ENCODE measurements at places on chromosomes 7 and 10.

DNA sequence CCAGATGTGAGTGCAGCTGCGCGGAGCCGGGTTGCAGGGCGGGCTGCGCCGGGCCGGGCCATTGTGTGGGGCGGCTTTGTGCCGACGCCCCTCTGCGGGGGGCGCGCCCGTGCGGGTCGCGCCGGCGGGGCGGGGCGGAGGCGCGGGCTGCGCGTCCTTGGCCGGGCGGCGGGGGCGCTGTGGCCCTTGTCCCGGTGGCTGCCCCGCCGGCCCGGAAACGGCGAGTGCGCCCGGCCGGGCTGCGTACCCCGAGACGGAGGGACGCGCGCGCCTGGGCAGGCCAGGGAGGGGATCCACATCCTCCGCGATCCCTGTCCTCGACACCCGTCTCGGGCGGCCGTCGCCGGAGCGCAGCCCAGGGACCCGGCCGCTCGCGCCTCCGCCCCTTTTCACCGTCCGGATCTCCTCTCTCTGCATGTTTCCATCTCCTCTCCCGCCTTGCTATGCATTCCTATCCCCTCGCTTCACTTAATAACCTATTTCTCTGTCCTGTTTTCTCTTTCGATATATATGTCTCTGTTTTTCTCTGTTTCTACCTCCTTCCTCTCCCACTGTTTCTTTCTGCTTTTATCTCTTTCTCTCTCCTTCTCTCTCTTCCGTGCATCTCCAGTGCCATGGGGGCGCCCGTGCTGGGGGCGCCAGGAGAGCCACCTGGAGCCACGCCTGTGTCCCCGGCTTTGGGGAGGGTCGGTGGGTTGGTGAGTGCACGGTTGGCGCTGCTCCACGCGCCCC, 765 bp downstream of the PFKFB3 start:
- DNase-seq, result no peak

DNA sequence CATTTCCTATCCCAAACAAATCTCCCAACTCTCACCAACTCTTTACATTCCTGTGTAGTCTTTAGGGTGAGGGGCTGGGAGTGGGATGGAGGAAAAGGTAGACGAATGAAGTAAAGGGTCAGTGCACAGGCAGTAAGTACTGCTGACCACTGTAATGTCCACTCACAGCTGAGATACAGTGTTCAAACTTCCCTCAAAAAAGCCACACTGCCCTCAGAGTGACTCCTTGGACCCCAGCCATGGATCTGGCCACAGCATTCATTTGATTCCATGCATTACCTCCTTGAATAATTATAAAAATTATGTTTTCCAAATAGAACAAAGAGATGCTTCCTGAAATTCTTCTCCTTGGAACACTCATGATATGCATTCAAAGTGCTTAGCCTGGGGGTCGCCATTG, 19.8 kb upstream of the HIPK2 start:
- DNase-seq, result no peak

DNA sequence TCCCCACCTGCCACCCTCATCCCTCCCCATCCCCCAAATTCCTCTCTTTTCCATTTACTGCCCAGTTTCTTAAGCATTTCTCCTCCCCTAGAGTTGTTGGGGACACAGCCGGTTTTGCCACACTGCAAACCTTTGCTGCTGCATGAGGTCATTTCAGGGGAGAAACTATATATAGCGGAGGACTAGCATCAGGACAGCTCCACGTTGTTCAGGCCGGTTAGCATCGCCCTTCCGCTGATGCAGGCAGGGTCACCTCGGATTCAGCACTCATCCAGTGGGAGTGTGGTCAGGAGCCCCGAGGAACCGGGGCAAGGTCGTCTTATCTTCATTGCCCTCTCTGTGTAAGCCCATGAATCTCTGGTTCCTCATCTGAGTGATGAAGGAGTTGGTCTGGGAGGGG, 15.6 kb downstream of the UBTD1 start:
- DNase-seq, result no peak

GRCh38 chr10:95181726-95182125, 12.3 kb upstream of the ACSM6 start:
- no peak for DNase-seq

DNA sequence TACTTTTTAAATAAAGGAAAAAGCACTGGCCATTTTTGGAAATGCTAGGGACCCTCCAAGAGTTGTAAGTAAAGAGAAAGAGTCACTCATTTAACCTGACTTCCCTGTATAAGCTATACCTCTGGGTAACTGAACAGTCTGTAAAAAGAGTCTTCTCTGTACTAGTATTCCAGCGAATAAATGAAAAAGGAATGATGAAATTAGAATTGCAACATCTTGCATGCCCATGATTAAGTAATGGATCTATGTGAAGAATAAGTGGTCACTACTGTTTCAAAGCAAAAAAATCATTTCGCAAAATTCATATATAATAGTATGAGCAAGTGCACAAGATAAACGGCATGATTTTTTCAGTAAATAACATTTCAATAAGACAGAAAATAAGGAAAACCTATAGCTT, 116.8 kb downstream of the ZFAND4 start:
- no peak for DNase-seq

GRCh38 chr10:104456802-104457542, 103.3 kb downstream of the CFAP58 start:
- no peak for DNase-seq

- no peak for DNase-seq
Observed at GRCh38 chr10:118915161-118915560, 114.4 kb upstream of the NANOS1 start.

- DNase-seq, result no peak
Observed at GRCh38 chr7:102445674-102446071, 12.3 kb downstream of the ORAI2 start.

Data from HS-27A (cell line).